ENCODE measurements at places on chromosomes 3 and 15.

- no peak for DNase-seq
- no peaks in the 10 kb centered on the region for H3K4me1 ChIP-seq
- no peaks in the 10 kb centered on the region for H3K27me3 ChIP-seq
- H3K36me3 ChIP-seq: no peaks in the 10 kb centered on the region
- H3K4me3 ChIP-seq: no peak overlapping the region
Measured at GRCh38 chr3:153666991-153667740, 454.0 kb upstream of the ARHGEF26 start.

- no peaks in the 10 kb centered on the region for H3K27me3 ChIP-seq
- H3K27ac ChIP-seq: no peak overlapping the region
- no peak overlapping the region for H3K4me3 ChIP-seq
- H3K4me1 ChIP-seq: no peaks in the 10 kb centered on the region
- no peak for DNase-seq
- no peaks in the 10 kb centered on the region for H3K36me3 ChIP-seq
Measured at GRCh38 chr15:39543651-39544050, 37.2 kb upstream of the THBS1 start.

- H3K4me1 ChIP-seq: no peaks in the 10 kb centered on the region
- no peaks in the 10 kb centered on the region for H3K27me3 ChIP-seq
- H3K36me3 ChIP-seq: no peaks in the 10 kb centered on the region
- no peak overlapping the region for H3K4me3 ChIP-seq
Measured at GRCh38 chr15:25241241-25241801, 197.5 kb downstream of the UBE3A start.

- no peak for DNase-seq
- no peak overlapping the region for H3K27ac ChIP-seq
- H3K4me3 ChIP-seq: no peak overlapping the region
- no peaks in the 10 kb centered on the region for H3K27me3 ChIP-seq
- no peaks in the 10 kb centered on the region for H3K4me1 ChIP-seq
- no peaks in the 10 kb centered on the region for H3K36me3 ChIP-seq
Measured at GRCh38 chr3:151407928-151408327, 23.4 kb upstream of the P2RY12 start.

- H3K36me3 ChIP-seq: no peaks in the 10 kb centered on the region
- DNase-seq: no peak
- H3K4me3 ChIP-seq: no peak overlapping the region
- H3K27ac ChIP-seq: no peak overlapping the region
- no peaks in the 10 kb centered on the region for H3K27me3 ChIP-seq
Measured at GRCh38 chr3:144593881-144594280, 622.3 kb downstream of the DIPK2A start.
